HS-5 (cell line): ENCODE measurements at places on chromosomes 13 and 19.
A peak's percentile ranks its signal among the peaks of the same experiment; 100 is the strongest.

DNA sequence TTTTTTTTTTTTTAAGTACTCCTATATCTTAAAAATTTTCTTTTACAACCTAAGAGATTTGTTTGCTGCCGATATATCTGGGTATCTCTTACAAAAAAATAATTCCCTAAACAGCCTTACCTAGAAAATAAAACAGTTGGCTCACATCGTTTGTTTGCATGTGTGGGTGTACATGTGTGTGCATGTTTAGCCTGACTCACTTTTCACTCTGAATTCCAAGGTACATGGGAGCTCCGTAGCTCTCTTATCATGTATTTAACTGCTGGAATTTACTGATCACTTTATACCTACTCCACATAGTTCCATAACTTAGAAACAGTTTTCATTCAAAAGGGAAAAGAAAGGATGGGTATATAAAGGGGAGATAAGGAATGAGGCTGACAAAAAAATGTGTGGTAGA is 616.5 kb downstream of the GPC6 start:
- DNase-seq: no peak

DNA sequence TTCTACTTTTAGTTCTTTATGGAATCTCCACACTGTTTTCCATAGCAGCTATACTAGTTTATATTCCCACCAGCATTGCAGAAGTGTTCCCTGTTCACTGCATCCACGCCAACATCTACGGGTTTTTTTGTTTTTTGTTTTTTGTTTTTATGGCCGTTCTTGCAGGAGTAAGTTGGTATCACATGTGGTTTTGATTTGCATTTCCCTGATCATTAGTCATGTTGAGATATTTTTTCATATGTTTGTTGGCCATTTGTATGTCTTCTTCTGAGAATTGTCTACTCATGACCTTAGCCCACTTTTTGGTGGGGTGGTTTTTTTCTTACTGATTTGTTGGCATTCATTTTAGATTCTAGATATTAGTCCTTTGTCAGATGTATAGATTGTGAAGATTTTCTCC is 89.7 kb downstream of the FRY start:
- no peak for DNase-seq

GRCh38 chr13:95160112-95160906 is 140.9 kb downstream of the ABCC4 start:
- no peak for DNase-seq

DNA sequence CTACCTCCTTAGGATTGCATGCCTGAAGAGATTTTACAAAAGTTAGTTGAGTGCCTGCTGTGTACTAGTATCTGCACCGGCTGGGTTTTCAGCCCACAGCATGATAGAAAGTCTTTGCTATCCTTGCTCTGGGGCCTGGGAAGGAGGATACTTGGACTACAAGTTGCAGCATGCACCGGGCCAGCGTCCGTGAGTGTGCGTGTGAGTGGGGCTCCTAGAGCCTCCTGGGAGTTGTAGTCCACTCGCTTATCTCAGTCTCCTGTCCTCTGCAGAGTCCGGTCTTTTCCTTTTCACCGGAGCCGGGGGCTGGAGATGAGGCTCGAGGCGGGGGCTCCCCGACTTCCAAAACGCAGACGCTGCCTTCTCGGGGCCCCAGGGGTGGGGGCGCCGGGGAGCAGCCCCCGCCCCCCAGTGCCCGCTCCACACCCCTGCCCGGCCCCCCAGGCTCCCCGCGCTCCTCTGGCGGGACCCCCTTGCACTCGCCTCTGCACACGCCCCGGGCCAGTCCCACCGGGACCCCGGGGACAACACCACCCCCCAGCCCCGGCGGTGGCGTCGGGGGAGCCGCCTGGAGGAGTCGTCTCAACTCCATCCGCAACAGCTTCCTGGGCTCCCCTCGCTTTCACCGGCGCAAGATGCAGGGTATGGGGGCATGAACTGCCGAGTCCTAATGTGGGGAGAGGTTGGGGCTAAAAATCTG is 20.6 kb downstream of the BRSK1 start:
- DNase-seq: no peak

GRCh38 chr13:42305503-42305902 is 33.6 kb downstream of the AKAP11 start:
- no peak for DNase-seq

DNA sequence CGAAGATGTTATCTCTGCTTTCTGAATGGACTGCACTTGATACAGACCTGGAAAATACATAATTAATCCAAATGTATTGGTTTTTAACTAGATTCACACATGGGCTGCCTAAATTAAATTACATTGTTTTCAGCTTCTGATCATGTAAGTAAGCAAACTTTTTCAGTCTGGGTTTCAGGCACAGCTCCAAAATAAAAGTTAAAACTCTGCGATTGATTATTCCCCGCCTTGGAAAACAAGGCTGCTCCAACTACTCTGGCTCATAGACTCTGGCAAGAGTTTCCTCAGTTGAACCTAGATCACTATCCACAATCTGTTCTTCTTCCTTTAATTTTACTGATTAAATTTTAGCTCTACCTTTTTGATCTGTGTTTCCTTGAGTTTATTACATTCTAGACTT is 526.0 kb upstream of the SPRY2 start:
- no peak for DNase-seq

DNA sequence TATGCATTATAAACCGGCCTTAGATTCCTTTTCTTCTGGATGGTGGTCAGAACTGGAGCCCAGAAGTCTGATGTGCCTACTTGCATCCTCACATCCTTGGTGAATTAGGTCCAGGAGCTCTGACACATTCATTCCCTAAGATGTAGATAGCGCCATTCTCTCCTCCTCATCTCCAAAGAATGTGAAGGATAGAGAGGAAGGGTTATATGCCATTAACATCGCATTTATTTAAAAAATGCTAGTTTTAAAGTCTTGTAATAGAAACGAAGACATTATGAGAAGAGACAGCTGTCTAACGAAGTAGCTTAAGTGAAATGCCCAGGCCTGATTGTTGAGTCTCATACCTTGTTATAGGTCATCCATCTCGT is 9.7 kb downstream of the MBNL2 start:
- no peak for DNase-seq

DNA sequence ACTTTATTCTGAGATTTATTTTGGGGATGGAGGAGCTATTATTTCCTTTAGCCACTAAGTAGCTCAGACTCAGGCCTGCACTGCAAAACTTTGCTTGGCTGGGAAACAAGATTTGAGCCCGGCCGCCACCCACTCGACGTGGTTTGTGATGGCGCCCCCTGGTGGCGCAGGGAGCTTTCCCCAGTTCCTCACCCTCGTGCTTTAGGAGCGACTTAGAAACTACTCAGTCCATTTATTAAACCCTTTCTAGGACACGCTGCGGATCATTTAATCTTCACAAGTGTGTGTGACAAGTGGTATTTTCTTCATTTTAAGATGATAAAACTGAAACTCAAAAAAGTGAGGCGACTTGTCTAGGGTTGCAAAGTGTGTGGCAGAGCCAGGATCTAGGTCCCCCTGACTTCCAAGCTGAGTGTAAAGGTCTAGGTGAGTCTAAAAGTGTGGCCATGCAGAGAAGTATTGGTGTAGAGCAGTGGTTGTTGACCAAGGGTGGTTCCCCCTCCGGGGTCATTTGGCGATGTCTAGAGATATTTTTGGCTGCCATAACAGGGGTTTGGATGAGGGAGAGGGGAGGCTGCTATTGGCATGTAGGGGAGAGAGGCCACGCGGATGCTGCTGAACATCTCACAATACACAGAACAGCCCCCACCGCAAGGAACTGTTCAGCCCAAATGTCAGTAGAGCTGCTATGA is 2.2 kb downstream of the CXCL17 start:
- no peak for DNase-seq

- no peak for DNase-seq
Measured at GRCh38 chr13:68375004-68375403, 1144.9 kb upstream of the PCDH9 start.

DNA sequence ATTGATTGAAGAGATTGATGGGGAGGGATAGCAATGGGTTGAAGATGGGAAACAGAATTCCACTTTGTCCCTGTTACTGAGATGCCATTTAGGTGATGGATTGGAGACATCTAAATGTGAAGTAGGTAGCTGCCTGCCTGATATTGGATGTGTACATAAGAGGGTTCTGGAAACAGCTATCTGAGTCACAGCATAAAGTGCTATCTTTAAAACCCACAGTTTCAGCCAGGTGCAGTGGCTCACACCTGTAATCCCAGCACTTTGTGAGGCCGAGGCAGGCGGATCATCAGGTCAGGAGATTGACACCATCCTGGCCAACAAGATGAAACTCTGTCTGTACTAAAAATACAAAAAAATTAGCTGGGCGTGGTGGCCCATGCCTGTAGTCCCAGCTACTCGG is 72.6 kb downstream of the DNAJC3 start:
- no peak for DNase-seq

DNA sequence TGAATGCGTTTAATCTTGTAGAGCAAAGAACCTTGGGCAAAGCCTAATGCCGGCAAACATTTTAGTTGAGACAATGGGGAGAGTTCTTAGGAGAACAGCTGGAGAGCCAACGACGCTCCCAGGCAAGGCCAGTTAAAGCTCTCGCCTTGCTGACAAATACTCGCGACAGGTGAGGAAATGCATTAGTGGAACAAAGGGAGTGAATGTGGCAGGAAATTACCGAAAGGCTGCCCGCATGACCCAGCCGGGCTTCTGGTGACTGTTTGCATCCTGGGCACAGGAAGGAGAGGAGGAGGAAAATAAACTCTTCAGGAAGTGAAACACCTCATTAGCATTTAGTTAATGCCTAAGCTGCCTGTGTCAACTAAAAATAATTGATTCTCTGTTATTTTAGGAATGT is 74.6 kb downstream of the SHISA2 start:
- no peak for DNase-seq

GRCh38 chr19:15393963-15394362 is 14.4 kb upstream of the AKAP8 start:
- DNase-seq: peak; percentile 25

GRCh38 chr19:46131485-46132143 is 7.1 kb upstream of the IGFL3 start:
- DNase-seq: no peak

DNA sequence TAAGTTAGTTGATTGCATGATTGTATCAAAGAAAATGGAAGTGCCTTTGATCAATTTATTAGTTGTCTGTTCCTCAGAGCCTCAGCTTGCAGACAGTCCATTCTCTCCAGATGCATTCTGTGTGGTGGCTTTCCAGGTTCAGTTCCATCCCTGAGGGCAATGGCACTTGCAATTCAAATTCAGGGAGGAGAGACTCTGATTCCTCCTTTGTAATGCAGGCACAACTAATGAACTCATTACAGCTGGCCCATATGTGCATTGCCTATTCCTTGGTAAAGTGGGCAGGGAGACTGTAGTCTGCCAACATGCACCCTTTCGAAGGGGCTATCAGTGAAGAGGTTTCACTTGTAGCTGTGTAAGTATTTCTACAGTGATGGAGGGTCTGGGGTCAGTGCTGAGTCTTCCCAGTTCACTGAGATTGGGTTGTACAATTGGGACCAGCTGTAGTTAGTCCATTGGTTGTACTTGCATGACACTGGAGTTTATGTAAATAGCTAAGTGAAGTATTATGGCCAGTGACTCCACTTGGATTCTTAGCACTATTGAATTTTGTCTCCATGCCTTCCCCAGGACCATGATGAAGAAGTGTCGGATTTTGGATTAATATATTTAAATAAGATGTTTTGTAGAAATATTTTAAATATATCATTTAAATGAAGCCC is 401.7 kb downstream of the GPC6 start:
- DNase-seq: no peak

GRCh38 chr13:60755380-60756163 is 358.6 kb downstream of the TDRD3 start:
- DNase-seq: no peak

DNA sequence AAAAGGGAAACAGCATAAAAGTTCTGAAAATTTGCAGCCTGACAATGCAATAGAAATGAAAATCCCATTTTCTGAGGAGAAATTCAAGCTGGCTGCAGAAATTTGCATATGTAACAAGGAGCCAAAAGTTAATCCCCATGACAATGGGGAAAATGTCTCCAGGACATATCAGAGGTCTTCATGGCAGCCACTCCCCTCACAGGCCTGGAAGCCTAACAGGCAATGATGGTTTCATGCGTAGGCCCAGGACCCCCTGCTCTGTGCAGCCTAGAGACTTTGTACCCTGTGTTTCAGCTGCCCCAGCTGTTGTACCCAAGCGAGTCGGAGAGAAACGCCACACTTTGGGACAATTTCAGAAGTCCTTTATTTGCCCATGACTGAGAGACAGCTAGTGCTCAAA is 701.3 kb upstream of the KLHL1 start:
- no peak for DNase-seq

- DNase-seq: no peak
Measured at GRCh38 chr13:112056284-112056727, 10.6 kb upstream of the SOX1 start.

- no peak for DNase-seq
Measured at GRCh38 chr13:36753176-36753575, 65.8 kb upstream of the RFXAP start.

DNA sequence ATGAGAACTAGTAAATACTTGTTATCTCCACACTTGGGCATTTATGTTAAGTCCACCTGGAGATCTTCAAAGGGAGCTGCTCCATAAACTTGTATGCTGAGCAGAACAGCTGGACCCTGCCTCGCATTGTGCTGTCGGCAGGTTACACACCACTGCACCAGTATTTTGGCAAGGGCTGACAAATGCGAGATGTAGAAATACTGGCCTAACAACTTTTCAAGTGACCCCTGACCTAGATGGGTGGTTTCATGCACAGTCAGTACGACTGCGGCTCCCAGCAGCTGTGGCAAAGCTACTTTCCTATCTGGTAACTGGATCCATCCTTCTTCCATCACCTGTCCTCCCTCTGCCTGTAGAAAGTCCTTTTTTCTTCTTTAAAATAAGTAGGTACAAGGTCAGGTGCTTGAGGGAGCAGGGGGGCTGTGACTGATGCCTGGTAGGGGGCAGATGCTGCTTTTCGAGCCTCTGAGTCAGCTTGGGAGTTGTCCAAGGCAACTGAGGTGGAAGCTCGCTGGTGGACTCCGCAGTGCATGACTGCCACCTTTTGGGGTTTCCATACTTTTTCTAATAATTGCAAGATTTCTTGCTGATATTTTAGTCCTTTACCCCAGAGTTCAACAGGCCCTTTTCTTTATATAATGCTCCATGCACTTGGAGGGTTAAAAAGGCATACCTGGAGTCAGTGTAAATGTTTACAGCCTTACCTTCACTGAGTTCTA is 86.8 kb downstream of the SLC25A15 start:
- no peak for DNase-seq

- DNase-seq: no peak
Measured at GRCh38 chr19:33349319-33350289, 23.9 kb upstream of the CEBPG start.

DNA sequence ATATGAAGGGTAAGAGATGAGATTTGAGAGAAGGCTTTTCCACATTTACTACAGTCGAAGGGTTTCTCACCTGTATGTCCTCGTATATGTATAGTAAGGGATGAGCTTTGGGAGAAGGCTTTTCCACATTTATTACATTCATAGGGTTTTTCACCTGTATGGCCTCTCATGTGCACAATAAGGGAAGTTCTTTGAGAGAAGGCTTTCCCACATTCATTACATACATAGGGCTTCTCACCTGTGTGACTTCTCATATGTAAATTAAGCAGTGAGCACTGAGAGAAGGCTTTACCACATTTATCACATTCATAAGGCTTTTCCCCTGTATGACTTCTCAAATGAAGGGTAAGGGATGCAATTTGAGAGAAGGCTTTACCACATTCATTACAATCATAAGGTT is 41.8 kb downstream of the ZNF527 start:
- no peak for DNase-seq
